ENCODE measurements at places on chromosomes 7 and 10.

- no peak for DNase-seq
Observed at GRCh38 chr10:93652857-93653256, 40.5 kb downstream of the PDE6C start.

- no peak for DNase-seq
Observed at GRCh38 chr7:132202541-132202940, 373.7 kb downstream of the PLXNA4 start.

DNA sequence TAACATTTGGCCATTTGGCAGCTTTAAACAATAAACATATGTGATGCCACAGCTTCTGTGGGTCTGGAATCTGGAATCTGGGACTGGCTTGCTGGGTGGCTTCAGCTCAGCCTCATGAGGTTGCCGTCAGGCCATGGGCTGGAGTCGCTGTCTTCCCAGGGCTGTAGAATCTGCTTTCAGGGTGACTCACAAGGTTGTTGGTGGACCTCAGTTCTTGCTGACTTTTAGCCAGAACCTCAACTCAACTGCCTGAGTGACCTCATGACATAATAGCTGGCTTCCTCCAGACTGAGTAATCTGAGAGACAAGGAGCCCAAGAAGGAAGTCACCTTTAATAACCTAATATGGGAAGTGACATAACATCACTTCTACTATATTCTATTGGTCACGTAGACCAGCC lies 44.6 kb upstream of the TSPAN13 start:
- DNase-seq: no peak

- DNase-seq: no peak
Observed at GRCh38 chr7:54963155-54963554, 55.7 kb upstream of the EGFR start.

DNA sequence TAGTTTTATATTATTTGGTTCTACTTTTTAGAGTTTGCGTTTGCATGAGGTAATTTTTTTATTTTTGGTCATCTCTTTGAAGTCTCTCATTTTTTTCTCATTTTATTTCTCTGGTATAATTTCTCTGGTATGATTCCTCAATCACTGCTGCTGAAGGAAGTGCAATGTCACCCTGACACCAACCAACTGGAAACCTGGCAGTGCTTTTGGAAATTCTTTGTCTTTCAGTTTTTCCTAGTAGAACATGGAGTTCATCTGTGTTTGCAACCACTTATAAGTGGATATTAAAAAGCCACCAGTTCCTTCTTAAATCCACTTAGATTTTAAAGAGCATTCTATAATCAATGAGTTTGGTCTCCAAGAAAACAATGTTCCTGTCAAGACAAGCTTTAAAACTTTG lies 291.8 kb downstream of the PRKG1 start:
- DNase-seq: no peak

DNA sequence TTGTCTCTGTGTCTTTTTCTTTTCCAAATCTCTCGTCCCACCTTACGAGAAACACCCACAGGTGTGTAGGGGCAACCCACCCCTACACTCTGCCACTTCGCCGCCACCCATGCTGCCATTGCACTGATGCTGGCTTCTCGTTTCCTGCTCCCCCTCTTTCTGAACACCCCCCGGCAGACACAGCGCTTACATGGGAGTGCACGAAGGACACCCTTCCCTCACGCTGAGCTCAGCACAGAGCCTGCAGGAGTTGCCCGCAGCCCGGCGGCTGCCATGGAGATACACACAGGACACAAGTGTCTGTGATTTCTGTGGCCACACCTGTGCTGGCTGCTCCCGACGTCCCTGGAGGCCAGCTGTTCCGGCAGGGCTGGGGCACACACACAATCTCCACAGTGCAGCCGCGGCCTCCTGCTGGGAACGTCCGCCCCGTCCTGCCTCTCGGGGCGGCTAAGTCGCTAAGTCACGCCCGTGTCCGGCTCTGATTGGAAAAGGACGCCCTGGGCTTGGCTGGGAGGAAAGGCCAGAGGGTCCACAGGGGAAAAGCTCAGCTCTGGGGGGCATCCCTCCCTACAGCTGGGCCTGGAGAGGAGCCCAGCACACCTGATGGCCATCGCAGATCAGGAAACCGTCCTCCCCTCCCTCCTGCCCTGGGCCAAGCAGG lies 349.8 kb downstream of the PTPRN2 start:
- DNase-seq: no peak

GRCh38 chr10:94299417-94299816 lies 63.3 kb downstream of the NOC3L start:
- no peak for DNase-seq

DNA sequence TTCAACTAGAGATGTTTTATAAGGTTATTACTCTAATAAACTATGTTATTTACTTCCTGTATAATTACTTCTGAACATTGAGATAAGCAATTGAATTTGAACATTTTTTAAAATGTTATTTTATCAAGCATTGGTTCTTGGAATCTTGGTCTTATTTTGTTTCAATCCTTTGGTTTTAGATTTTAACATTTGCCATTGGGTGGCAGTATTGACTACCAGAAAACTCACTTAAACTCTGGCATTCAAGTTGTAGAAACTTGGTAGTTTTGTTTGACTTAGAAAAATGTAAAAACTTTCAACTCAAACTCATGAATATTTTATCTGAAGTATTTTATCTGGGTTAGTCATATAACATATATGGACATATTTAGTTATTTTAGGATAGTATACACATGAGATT lies 48.1 kb downstream of the ATRNL1 start:
- peak; percentile 28 for DNase-seq

DNA sequence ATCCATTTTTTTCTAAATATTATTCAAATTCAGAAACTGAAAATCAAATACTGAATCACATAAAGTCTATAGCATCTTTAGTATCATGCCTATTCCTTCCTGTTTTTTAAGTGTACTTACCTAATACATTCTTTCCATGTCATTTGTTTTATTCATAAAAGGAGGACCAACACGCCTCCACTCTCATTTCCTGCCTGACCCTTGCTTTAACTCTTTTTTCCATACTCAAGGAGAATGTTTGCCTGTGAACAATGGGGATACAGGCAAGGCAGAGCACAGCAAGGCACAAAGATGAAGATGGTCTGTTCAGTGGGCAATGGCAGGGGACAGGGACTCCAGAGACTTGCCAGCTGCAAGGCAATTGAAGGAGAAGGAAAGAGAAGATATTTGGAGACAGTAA lies 121.2 kb upstream of the FEZF1 start:
- DNase-seq: no peak

GRCh38 chr10:131000743-131001142 lies 310.8 kb downstream of the TCERG1L start:
- no peak for DNase-seq

GRCh38 chr7:151652111-151652510 lies 132.4 kb upstream of the RHEB start:
- no peak for DNase-seq

- no peak for DNase-seq
Observed at GRCh38 chr7:108282427-108282996, 152.4 kb upstream of the LAMB4 start.

Data from neural progenitor cell (in vitro differentiated cells).